ENCODE measurements at places on chromosomes 1 and 21.

DNA sequence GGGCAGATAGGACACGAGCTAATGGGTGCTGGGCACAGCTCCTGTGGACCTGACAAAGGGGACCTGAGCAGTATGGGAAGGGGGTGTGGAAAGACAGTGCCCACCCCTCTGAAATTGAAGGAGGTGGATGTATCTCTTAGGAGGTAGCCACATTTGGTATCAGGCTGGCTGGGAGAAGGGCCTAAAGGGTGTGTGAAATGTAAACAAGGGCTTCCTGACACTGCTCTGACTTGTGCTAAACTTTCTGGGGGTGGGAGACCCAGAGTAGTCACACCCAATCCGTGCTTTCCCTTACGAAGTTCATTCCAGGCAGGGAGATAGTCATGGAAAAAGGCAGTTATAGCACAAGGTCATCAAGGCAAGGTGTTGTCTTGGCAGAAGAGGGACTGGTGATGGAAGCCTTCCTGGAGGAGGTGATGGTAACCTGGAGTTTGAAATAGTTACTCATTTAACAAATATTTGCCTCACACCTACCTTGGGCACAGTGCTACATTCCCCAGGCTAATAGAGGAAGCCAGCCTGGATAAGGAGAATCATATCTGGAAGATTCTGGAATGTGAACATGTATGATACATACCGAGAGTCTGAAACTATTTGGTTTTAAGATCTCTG, 5.3 kb upstream of the CCDC24 start:
- H3K27me3 ChIP-seq: no peaks in the 10 kb centered on the region
- no peaks in the 10 kb centered on the region for H3K4me1 ChIP-seq
- DNase-seq: no peak
- H3K4me3 ChIP-seq: no peak overlapping the region
- no peak overlapping the region for H3K27ac ChIP-seq
- H3K36me3 ChIP-seq: no peaks in the 10 kb centered on the region

DNA sequence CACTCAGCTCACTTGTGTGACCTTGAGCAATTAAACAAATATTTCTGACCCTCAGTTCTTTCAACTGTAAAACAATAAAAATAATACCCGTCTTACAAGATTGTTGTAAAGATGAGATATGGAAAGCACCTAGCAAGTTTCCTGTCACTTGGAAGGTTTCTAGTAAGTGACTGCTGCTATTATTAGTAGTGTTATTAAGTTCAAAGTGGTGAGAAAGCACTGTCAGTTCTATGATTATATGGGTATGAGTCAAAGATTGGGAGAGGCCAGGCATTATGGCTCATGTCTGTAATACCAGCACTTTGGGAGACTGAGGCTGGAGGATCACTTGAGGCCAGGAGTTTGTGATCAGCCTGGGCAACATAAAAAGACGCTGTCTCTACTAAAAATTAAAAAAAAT, 145.4 kb downstream of the C1orf21 start:
- no peaks in the 10 kb centered on the region for H3K36me3 ChIP-seq
- peaks cover 18% of the 10 kb centered on the region for H3K4me1 ChIP-seq
- H3K27me3 ChIP-seq: no peaks in the 10 kb centered on the region

DNA sequence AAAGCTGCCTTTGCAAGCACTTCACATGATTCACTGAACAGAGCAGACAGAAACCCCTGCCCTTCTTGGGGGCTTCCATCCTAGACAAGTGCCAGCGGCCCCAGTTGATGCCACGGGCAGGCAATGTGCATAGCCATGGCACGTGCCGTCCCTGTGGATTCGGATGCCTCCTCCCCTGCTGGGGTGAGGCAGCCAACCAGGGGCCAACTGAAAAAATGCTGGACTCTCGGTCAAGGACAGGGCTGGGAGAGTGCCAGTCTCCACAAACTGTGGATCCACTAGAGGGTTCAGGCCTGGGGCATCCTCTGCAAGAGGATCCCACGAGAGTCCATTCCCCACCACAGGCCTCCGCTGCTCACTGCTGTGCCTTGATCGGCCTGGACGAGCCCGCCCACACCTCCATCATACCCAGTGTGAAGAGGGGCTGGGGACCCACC, 3.8 kb downstream of the JMJD4 start:
- no peak overlapping the region for H3K27ac ChIP-seq
- no peaks in the 10 kb centered on the region for H3K27me3 ChIP-seq
- no peak overlapping the region for H3K4me3 ChIP-seq
- DNase-seq: no peak

DNA sequence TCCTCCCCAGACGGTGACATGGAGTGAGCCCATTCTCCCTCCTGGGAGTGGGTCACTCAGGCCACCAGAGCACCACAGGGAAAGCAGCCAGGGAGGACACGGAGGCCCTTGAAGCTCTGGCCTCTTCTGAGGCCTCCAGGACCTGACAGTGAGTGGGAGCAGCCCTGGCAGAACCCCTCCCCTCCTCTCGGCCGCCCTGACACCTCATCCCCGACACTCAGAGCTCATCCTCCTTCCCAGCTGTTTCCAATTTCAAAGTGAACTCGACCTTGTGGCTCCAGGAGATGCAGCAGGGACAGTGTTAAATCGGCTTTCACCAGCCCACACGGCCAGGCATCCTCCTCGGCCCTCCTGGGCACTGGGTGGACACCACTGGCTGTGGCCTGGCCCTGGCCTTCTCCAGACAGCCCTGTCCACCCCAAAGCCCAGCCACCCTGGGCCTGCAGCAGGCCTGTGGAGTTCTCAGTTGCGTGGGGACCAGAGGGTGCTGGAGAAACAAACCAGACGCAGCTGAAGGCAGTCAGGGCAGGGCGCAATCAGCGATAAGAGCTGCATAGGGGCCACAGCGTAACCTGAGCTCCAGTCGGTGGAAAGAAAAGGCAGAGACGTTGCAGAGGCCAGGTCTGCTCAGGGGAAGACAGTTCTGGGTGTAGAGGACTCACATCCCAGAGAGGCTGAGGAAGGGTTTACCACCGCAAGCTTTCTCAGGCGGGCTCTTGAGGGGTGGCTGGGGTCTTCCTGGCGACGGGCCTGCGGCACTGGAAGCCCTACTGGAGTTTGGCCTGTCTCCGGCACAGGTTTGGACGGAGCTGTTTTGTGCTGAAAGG, 27.1 kb downstream of the FTCD start:
- H3K4me1 ChIP-seq: no peaks in the 10 kb centered on the region
- no peaks in the 10 kb centered on the region for H3K36me3 ChIP-seq
- H3K4me3 ChIP-seq: no peak overlapping the region
- no peak overlapping the region for H3K27ac ChIP-seq

GRCh38 chr1:61226791-61227567, 144.6 kb downstream of the NFIA start:
- no peak overlapping the region for H3K27ac ChIP-seq
- H3K4me3 ChIP-seq: no peak overlapping the region
- no peaks in the 10 kb centered on the region for H3K36me3 ChIP-seq

DNA sequence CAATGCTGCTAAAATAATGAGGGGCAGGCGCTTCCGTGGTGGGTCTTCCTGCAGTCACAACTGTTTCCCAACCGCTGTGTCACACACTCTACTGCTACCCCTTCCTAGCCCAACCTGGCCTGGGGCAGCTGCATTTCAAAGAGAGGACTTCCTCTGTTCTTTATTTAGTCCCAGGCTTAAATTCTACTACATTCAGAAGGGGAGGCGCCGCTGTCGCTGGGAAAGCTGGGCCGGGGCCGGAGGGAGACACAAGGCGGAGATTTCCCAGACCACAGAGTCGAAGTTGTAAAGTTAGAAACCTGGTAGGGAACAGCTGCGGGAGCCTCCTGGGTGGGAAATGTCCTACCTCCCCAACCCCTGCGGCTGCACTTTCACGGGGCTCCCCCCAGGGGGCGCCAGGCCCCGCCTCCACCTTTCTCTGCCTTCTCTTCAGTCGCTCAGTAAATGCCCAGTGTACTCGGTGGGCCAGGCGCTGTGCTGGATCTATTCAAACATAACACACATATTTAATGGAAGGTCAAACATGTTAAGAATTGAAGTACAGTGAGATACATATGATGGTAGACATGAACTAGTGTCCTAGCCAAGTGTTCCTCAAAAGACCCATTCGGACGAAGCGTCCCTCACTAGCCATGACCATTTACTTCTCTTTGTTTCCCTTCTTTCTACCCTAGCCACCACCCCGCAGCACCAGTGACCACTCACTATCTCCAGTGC, 23.1 kb downstream of the DYRK3 start:
- no peak overlapping the region for H3K27ac ChIP-seq
- peak overlapping the region; percentile 12 for H3K4me3 ChIP-seq
- peak; percentile 72 for DNase-seq
- no peaks in the 10 kb centered on the region for H3K27me3 ChIP-seq

GRCh38 chr1:218492874-218493273, 147.7 kb downstream of the TGFB2 start:
- H3K4me1 ChIP-seq: no peaks in the 10 kb centered on the region
- no peaks in the 10 kb centered on the region for H3K36me3 ChIP-seq
- H3K27me3 ChIP-seq: no peaks in the 10 kb centered on the region
- no peak overlapping the region for H3K4me3 ChIP-seq

GRCh38 chr1:232176222-232176621, 453.7 kb downstream of the SIPA1L2 start:
- no peaks in the 10 kb centered on the region for H3K36me3 ChIP-seq
- DNase-seq: no peak
- H3K4me1 ChIP-seq: no peaks in the 10 kb centered on the region
- no peak overlapping the region for H3K4me3 ChIP-seq
- H3K27me3 ChIP-seq: no peaks in the 10 kb centered on the region
- no peak overlapping the region for H3K27ac ChIP-seq

DNA sequence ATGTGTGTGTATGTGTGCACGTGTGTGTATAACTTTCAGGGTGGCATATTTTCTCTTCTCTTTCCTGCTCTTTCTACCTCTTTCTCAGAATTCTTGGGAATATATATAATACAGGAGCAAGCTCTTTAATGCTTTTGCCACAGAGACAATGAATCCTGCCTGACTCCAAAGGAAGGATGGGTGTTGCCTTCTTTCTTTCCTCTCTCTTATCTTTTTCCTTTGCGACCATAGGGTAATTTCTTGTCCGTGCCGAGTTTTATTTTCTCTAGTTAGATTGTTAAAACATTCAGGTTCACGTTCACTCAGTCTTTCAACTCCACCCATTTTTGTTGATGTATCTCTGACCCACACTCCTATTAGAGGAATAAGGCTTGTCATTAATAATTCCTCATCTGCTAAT, 129.0 kb upstream of the C1orf21 start:
- H3K4me1 ChIP-seq: no peaks in the 10 kb centered on the region
- no peaks in the 10 kb centered on the region for H3K27me3 ChIP-seq
- no peak overlapping the region for H3K4me3 ChIP-seq
- DNase-seq: no peak

DNA sequence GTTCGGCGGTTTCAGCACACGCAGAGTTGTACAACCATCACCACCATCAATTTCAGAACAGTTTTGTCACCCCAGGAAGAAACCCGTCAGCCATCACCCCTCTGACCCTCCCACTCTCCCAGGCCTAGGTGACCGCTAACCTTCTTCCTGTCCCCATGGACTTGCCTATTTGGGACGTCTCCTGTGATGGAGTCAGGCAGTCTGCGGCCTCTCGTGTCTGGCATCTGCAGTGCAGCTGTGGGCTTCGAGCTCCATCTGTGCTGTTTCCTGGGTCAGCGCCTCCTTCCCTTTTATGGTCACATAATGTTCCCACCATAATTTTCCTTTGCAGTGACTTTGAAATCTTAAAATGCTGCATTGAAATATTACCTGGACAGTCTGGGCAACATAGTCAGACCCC, 24.4 kb downstream of the SLC45A1 start:
- no peak overlapping the region for H3K27ac ChIP-seq
- H3K27me3 ChIP-seq: no peaks in the 10 kb centered on the region
- H3K4me1 ChIP-seq: no peaks in the 10 kb centered on the region
- H3K4me3 ChIP-seq: no peak overlapping the region
- DNase-seq: no peak

DNA sequence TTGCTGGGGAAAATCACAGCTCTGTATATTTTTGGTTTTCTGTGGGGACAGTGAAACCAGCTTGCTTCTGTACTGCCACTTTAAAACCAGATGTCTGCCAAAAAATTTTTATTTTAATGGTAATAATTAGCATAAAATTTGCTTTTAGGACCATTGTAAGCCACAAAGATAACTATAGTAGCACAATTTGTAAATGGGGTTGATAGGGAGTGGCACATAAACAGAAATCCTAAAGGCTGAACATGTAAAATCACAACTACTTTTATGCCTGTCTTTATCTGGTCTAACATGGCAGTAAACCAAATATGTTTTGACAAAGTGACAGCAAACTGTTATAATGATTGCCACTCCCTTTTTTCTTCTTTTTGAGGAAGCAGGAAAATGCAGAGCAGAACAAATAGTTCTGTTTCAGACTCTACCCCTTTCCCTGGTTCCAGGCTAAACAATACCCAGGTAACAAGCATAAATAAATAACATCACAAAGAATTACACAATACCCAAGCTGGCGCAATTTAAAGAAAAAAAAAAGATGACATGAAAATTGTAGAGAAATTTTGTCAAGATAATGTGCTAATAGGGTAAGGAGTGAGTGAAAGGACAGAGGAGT, 24.0 kb upstream of the CCDC181 start:
- H3K27me3 ChIP-seq: no peaks in the 10 kb centered on the region
- no peaks in the 10 kb centered on the region for H3K36me3 ChIP-seq
- H3K4me3 ChIP-seq: no peak overlapping the region

DNA sequence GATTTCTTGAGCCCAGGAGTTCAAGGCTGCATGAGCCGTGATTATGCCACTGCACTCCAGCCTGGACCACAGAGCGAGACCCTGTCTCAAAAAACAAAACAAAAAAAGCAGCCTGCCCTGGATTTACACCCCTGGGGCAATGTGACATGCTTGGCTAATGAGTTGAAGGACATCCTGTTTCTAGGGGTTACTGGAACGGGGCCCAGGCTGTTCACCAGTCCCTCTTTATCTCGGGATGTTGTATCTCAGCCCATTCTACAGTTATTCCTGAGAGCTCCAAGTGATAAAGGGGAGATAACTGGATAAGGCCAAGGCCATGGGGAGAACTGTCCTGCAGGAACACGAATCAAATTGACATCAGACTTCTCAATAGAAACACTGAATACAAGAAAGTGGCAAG, 21.7 kb upstream of the S100A2 start:
- DNase-seq: no peak
- no peaks in the 10 kb centered on the region for H3K36me3 ChIP-seq
- no peak overlapping the region for H3K27ac ChIP-seq
- H3K27me3 ChIP-seq: no peaks in the 10 kb centered on the region
- no peak overlapping the region for H3K4me3 ChIP-seq

DNA sequence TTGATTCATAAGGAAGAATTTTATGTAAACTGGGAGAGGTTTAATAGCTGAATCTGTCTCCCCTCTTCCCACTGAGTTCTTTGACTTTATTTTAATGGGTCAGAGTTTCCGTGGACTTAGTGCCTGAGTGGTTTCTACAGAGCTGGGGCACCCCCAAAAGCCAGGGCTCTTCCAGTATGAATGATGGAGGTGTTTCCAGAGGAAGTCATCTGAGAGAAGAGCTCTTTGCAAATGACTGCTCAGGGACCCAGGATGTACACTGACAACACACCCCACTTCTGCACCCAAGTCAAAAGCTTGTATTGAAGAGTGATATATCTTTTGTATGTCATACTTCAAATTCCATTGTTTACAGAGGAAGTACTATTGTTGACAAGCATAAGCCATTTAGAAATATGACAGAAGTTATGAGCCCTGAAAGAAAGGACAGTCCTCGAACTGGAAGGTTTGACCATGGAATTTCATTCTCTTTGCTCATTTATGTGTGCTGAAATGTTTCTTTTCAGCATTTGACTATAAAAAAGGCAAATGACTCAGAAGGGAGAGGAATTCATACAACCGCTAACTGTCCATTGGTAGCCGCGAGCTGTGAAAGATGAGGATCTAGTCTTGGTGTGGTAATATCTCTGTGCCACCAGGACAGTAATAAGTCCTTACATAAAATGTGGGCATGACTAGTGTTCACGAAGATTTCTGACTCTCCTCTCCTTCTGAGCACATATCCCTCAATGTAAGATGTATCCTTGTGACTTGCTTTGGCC, 25.4 kb upstream of the LMX1A start:
- no peaks in the 10 kb centered on the region for H3K36me3 ChIP-seq
- peaks cover 3% of the 10 kb centered on the region for H3K4me1 ChIP-seq
- no peak for DNase-seq
- H3K4me3 ChIP-seq: no peak overlapping the region
- H3K27me3 ChIP-seq: peaks cover 32% of the 10 kb centered on the region

All from B cell (primary cell).